ENCODE measurements at places on chromosomes 3 and 15.

DNA sequence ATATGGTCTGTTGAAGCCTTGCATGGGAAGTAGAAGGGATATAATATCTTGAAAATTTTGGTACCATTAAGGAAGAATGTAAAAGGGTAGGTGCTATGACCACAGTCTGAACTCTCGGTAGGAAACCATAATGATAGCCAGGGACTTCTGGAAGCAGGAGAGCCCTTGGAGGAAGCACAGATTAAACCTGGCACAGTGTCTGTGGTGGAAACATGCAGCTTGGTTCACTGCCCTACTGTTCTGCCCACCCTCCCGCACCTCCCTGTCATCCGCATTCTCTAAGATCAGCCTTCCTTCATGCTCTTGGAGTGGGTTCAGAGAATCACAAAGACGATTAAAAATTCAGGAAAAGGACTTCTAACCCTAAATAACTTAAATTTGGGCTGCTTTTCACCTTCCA lies 20.9 kb downstream of the VPS8 start:
- no peak for DNase-seq

GRCh38 chr3:36175916-36176461 lies 204.3 kb upstream of the STAC start:
- DNase-seq: no peak

DNA sequence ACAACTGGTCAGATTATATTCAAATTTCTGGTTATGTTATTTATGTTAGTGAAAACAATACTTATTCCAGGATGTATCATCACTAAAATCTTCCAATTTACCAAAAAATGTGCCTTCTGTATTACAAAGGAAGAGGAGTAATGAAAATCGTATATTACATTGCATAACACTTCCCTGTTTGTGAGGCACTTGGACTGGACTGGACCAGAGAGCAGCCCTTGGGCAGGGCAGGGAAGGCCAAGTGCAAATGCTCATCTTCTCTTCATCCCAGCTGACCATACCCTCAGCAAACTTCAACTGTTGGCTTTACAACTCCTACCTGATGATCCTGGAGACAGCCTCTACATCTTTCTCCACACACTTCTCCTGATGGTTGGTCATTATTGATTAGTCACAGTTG lies 285.7 kb upstream of the MME start:
- no peak for DNase-seq

- DNase-seq: no peak
Observed at GRCh38 chr3:105466072-105466471, 99.4 kb downstream of the ALCAM start.

GRCh38 chr3:114884213-114884923 lies 262.7 kb downstream of the ZBTB20 start:
- no peak for DNase-seq

DNA sequence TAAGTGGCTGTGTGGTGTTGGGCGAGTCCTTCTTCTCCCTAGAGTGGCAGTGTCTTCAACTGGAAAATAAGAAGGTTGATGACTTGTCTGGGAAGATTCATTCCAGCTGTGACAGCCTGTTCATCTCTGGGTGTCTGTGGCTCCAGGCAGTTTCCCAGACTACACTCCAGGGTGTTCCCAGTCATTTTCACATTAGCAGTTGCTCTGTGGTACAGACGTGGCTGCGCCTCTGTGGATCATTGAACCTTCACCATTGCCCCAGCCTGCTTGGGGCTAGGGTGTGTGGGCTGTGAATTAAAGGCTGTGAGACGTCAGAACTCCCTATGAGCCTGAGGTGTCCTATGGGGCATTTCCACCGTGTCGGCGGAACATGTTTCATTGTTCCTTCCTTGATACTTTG lies 239.6 kb upstream of the NR2E3 start:
- DNase-seq: no peak

- DNase-seq: no peak
Observed at GRCh38 chr15:78438619-78439285, 736 bp downstream of the IREB2 start.
